ENCODE measurements at places on chromosomes 6 and 20.

- DNase-seq, result no peak
These were observed 3.4 kb upstream of the TBC1D7 start for GRCh38 chr6:13331516-13332348.

DNA sequence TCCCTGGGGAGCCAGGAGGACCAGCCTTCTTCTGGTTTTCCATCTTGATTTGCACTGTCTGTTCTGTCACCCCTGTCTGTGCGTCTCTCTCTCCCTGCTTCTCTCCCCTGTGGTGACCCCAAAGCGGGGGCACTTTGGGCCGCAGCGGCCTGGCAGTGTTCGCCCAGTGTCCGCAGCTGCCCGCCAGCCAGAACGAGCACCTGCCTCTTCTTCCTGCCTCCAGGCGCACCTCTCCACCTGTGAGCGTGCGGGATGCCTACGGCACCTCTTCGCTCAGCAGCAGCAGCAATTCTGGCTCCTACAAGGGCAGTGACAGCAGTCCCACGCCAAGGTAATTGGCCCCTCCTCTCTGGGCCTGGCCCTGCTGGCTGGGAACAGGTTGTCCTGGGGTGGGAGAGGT is 30.8 kb downstream of the SNPH start:
- no peak for DNase-seq

DNA sequence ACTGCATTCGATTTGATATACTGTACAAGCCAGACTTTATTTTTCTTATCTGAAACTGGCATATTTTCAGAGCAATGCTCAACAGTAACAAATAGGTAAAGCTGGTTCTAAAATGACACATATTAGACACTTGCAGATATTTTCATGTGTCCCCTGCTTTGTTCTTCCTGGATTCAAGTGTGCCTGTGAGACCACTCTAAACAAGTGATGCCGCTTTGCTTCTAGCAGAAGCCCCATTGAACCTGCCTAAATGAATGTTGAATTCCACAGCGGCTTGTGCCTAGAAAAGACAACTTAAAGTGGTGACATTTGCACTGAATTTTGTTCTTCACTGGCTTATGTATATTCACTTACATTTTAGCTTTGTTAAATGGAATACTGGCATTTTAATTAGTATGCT is 115.7 kb downstream of the AKAP7 start:
- no peak for DNase-seq

DNA sequence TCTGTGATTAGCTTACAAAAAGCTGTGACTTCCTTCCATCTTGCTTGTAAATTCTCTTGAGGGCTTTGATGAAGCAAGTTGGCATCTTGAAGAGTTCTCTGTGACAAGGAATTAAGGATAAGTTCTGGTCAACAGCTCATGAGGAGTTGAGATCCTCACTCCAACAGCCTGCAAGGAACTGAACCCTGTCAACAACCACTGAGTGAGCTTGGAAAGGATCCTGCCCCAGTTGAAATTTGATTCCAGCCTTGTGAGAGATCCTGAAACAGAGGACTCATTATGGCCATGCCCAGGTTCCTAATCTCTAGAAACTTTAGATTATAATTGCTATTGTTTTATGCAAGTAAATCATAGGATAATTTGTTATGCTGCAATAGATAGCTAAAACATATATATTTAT is 133.7 kb downstream of the PTCHD4 start:
- no peak for DNase-seq

GRCh38 chr6:134472046-134472445 is 154.1 kb upstream of the SGK1 start:
- no peak for DNase-seq

GRCh38 chr6:122322824-122323223 is 76.6 kb upstream of the HSF2 start:
- no peak for DNase-seq

DNA sequence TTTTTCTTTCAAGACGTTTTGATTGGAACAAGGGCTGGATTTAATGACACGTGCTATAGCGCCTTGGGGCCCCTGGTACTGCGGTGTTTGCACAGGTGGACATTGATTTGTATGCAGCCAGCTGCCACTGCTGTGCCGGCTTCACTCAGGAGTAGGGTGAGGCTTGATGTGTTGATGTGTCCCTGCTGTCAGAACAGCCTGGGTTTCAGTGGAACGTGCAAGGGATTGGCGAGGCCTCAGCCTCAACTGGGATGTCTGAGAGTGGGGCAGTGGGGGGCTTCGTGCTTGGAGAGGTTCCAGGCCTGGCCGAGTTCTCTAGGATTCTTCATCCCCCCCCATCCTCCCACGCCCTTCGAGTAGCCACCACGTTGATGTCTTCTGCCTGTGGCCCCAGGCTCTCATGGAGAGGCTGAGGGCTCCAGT is 23.0 kb downstream of the PYGB start:
- DNase-seq, result no peak

DNA sequence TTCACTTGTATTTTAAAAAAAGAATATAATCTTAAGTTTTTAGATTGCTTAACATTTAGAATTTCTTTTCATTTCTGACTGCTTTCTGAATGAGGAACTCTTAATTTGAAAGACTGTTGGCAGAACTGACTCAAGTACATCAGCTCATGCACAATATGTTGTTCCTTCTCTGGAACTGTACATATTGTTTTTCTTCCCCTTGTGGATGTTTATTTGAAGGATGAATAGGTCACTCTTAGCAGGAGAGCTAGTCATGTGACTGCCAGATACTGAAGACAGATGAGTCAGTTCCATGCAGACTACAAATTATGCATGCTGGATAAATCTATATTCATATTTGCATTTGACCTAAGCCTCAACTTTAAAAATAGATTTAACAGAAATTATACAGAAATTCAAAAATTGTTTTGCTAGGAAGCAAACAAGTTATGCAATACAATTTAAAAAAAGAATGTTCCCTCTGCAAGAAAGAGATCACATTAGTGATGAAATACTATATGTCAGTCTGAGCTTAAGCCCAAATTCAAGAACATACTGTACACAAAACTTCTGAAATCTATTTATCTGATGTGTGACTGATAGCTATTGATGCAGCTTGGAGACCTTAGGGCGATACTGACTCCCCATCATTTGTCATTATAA is 1274.9 kb upstream of the GJE1 start:
- DNase-seq, result no peak

DNA sequence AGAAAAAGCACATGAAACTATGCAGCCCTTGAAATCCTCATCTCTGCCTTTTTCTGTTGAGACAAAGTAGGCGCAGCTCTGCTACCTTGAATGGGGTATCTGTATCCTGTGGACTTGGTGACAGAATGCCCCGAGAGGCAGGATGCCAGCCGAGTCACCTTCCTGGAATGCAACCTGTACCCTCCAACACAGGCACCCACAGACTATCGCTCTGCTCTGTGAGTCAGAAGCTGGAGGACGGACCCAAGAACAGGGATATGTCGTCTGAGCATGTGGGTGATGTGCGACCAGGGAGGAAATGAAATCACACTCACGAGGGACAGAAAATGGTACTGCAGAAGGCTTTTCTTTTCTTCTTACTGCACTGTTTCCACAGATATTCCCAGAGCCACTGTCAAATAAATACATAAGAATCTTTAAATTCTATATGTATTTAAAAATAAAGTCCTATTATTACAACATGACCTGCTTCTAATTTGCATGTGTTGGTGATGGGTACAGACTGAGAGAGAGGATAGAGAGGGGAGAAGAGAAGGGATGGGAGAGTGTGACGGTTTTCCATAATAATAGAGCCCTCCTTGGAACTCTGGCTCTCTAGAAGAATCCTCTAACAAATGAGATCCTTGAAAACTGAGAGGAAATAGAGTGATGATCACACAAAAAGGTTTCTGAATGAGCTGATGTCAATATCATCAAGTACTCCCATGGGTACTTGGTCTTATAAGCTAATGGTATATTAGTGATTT is 308.1 kb downstream of the FOXC1 start:
- DNase-seq, result no peak

DNA sequence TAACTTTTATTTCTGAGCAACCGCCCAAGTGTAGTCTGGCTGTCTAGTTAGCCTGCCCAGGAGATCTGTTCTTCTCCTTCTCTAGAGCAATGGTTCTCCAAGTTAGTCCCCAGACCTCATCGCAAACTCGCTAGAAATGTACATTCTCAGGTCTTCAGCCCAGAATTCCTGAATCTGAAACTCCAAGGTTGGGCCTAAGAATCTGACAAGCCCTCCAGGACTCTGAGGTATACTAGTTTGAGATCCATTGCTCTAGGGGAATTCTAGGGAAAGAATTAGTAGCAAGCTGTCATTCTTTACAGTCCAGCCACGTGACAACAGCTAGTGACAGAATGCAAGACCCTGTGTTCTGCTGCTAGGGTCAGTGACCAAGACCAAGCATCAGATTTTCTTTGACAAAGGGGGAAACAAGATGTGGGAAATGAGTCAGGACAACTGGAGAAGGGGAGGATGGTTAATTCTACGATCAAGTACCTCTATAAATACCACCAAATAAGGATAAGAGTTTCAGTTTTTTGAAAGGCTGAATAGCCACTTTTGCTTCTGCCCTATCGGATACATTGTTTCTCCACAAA is 5.8 kb downstream of the UBE2V1 start:
- no peak for DNase-seq

DNA sequence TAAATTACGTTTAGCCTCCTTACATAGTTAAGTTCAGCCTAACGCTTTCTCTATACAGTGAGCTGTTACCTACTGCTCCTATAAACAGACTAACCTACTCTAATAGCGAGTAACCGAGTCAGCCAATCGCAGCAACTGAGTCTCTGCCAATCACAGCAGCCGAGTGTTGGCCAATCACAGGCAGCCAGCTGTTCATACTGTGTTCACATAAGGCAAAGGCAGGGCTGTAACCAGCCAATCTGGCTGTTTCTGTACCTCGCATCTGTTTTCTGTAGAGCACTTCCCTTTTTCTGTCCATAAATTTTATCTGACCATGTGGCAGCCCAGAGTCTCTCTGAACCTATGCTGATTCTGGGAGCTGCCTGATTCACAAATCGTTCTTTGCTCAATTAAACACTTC is 263.9 kb upstream of the JARID2 start:
- DNase-seq, result no peak

GRCh38 chr6:20932284-20932683 is 398.0 kb downstream of the CDKAL1 start:
- no peak for DNase-seq

- no peak for DNase-seq
These were observed 6.5 kb downstream of the ELOVL5 start for GRCh38 chr6:53342217-53342616.

DNA sequence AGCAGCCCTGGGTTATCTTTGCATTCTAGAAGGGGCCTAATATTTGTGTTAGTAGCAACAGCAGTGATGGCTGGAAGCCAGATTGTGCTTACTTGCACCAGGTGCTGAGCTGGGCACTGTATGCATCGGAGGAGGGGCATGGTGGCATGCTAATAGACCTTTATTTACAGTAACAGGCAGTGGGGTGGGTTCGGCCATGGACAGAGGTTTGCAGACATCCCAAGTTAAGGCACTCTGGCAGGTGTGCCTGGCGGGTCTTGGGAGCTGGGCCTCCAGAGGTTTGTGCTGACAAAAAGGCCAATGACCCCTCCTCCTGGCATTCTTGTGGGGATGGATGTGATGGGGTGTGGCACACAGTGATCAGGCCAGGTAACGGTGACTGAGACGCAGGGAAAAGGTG is 39.0 kb upstream of the CD93 start:
- no peak for DNase-seq

- no peak for DNase-seq
These were observed 65.5 kb upstream of the AFDN start for GRCh38 chr6:167760979-167761793.

- DNase-seq, result no peak
These were observed 34.1 kb downstream of the CDS2 start for GRCh38 chr20:5160882-5161281.

DNA sequence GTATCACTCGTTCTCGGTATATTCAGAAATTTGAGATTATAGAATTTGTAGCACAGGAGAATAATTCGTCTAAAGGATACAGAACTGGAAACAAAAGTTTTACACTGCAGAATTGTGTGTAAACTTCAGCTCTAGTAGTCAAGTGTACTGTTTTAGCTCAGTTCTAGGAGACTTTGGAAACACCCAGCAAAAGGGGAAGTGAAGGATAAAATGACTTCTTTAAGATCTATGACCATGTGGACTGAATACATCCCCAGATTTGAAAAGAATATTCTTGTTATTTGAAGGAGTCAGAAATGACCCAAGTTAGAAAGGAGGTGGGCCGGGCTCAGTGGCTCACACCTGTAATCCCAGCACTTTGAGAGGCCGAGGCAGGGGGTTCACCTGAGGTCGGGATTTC is 174.0 kb upstream of the FOXQ1 start:
- DNase-seq, result no peak

- no peak for DNase-seq
These were observed 216.4 kb downstream of the C6orf118 start for GRCh38 chr6:165092881-165093595.

- no peak for DNase-seq
These were observed 148.4 kb upstream of the EYA4 start for GRCh38 chr6:133092771-133093170.

DNA sequence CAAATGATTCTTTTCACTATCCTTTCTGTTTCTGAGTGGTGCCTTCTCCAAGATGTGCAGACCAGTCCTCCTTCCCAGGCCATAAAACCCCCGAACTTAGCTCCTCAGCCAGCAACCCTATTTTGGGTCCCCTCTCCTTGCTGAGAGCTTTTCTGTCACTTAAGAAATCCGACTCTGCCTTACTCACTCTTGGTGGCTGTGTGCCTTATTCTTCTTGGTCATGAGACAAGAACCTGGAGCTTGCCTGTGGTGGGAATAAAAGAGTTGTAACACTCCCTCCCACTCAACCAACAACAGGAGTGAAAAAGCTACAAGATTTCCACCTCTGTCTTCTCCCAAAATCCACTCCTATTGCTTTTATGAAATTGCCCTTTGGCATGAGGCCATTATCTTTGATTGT is 62.6 kb downstream of the RPS12 start:
- DNase-seq, result no peak

DNA sequence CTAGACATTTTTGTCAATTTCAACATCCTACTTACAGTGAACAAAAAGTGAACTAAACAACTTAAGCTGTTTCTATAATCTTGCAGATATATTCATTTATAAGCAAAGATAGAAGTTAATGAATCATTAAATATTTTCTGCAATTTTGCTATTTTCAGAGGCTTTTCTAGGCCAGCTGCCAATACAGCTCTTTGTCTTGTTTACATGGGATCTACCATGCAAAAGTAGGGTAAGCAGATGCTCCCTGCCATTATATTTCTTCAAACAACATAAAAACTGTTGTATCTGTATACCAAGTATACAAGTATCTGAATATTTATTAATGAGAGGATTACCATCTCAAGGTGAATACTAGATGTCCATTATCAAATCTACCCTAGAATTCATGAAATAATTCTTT is 15.4 kb downstream of the PNISR start:
- no peak for DNase-seq
